Daoy (cell line): ENCODE measurements at places on chromosomes 2 and 18. TPM values are rescaled to one million over a fixed set of nuclear protein-coding genes. Genes with fewer than 3 reads are reported as not detected.
A peak's percentile ranks its signal among the peaks of the same experiment; 100 is the strongest.

- DNase-seq, result no peak
Observed at GRCh38 chr18:74395648-74396154, 61.4 kb downstream of the DIPK1C start.

Gene ASXL3
- total RNA-seq, result 0.18 and 0.29 TPM in 2 replicates

DNA sequence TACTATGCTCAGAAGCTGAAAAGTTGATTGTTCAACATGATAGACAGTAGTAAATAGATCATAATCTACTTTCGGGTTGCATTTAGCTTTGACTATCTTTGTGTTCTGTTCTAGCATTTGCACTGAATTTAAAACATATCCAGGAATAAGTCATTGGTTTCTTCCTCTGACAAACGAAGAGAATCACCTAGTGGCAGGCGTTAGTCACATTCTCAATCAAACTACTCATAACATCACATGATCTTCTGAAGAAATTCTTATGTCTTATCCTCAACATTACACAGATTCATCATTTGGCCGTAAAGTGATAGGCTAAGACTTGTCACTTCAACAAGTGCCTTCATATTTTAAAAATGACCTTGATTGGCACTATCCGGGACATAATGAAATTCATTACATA, 63.6 kb upstream of the TTC21B start:
- no peak for DNase-seq

- peak; percentile 3 for DNase-seq
Observed at GRCh38 chr2:158179660-158180059, 78.0 kb downstream of the UPP2 start.

- DNase-seq, result no peak
Observed at GRCh38 chr2:46545015-46545839, 65.9 kb downstream of the TMEM247 start.

Gene CHRNG
- not detected in 2 replicates for total RNA-seq

- DNase-seq, result peak; percentile 8
Observed at GRCh38 chr2:184628051-184628450, 29.7 kb downstream of the ZNF804A start.

DNA sequence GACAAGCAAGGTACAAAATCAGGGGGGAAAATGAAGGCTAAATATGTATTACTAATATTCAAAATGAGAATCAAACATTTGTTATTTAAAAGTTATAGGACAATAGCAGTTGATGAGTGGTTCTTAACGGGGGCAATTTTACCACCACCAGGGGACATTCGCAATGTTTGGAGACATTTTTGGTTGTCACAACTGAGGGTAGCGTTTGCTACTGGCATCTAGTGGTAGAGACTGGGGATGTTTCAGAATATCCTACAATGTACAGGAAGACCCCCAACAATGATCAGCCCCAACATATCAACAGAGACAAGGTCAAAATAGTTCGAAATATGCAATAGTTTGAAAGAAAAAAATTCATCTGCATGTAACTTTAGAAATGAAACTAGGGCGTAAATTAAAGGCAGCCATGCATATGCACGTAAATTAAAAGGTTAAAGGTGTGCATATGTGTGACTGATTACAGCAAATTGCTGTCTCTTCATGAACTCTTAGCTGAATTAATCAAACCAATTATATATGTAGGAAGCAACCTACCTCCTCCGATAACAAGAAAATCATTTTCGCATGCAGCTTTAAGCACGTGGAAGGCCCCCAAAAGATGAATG, 61.2 kb upstream of the CUL3 start:
- DNase-seq, result peak; percentile 15

Gene HOXD10
- total RNA-seq, result 14.8 and 18.6 TPM in 2 replicates

GRCh38 chr2:144421606-144422510, 98.1 kb downstream of the ZEB2 start:
- DNase-seq, result no peak

Gene GPR45
- not detected in 2 replicates for total RNA-seq

GRCh38 chr2:75564026-75564688, 3.4 kb upstream of the EVA1A start:
- DNase-seq, result peak; percentile 61

DNA sequence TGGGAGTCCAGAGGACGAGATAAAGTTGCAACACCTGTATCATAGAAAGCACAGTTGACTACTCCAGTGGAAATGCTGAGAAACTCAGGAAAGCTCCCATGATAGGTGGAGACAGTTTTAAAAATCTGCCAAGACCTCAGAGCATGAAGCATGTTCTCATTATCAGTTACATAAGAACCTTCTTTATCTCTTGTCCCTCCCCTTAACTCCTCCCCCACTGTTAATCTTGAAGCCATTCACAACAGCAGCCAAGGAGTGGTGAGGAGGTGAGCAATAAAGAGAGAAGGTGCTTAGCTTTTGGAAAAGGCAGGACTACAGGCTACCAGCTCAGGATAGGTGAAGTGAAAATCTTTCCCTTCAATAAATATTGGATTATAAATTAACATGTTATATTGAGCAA, 657.9 kb downstream of the NYAP2 start:
- DNase-seq, result no peak

Gene CDK15
- total RNA-seq, result 7.3 and 14.9 TPM in 2 replicates

DNA sequence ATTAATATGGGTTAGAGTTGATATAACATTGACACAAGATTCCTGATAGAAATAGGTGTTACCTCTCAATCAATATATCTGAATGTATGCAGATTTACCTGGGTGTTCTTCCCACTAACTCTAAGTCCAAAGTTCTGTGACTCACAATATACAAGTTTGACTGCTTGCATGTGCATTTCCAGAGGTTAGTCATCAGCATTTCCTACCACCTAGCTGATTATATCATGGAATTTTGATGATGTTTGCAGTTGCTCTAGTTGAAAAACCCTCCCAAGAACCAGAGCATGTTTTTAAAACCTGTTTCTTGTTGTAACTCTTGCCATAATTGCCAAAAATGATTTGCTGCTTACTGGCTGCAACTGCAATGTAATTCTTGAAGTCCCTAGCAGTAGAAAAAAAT, 15.0 kb upstream of the DSG1 start:
- peak; percentile 20 for DNase-seq

GRCh38 chr2:74714691-74715080, 60.6 kb downstream of the SEMA4F start:
- no peak for DNase-seq

GRCh38 chr18:8773980-8774379, 68.6 kb downstream of the MTCL1 start:
- DNase-seq, result no peak

GRCh38 chr2:157443090-157443489, 799 bp downstream of the CYTIP start:
- DNase-seq, result no peak

GRCh38 chr18:11506856-11507255, 102.5 kb upstream of the SLC35G4 start:
- no peak for DNase-seq

Gene TMEFF2
- 0.12 TPM in 1 of 2 replicates, not detected in the other for total RNA-seq

Gene RNF125
- total RNA-seq, result 0.18 and 0.57 TPM in 2 replicates

Gene PREPL
- 30.2 and 34.1 TPM in 2 replicates for total RNA-seq

- DNase-seq, result no peak
Observed at GRCh38 chr2:137115081-137115794, 349.9 kb downstream of the THSD7B start.

Gene OLA1
- total RNA-seq, result 76.8 and 120 TPM in 2 replicates

DNA sequence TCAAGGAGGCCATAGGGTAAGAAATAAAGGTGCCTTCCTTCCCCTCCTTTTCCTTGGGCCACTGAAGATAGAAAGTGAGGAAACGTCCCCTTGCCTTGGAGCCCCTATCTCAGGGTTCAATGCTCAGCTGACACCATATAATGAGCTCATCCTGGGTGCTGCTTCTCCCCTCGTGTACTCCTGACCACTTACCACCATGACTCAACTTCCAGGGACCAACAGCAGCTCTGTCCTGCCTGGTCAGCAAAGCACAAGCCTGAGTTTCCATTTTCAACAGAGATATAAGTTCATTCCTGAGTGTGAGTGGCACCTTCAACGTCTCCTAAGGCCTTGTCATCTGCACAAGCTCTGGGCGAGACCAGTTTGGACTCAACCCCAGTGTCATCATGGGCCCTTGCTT, 151.2 kb downstream of the CAPN13 start:
- peak; percentile 51 for DNase-seq

GRCh38 chr18:68262690-68263294, 452.1 kb downstream of the TMX3 start:
- no peak for DNase-seq

- peak; percentile 16 for DNase-seq
Observed at GRCh38 chr2:168801961-168802858, at the start of gene NOSTRIN. Gene NOSTRIN, plus strand, starts transcription at chr2:168802637. Its CDS starts 10 bp downstream, at chr2:168802647.

- DNase-seq, result no peak
Observed at GRCh38 chr2:133768658-133769435, 200.6 kb upstream of the NCKAP5 start.

- DNase-seq, result no peak
Observed at GRCh38 chr2:174062934-174063333, 97.8 kb upstream of the SP3 start.

DNA sequence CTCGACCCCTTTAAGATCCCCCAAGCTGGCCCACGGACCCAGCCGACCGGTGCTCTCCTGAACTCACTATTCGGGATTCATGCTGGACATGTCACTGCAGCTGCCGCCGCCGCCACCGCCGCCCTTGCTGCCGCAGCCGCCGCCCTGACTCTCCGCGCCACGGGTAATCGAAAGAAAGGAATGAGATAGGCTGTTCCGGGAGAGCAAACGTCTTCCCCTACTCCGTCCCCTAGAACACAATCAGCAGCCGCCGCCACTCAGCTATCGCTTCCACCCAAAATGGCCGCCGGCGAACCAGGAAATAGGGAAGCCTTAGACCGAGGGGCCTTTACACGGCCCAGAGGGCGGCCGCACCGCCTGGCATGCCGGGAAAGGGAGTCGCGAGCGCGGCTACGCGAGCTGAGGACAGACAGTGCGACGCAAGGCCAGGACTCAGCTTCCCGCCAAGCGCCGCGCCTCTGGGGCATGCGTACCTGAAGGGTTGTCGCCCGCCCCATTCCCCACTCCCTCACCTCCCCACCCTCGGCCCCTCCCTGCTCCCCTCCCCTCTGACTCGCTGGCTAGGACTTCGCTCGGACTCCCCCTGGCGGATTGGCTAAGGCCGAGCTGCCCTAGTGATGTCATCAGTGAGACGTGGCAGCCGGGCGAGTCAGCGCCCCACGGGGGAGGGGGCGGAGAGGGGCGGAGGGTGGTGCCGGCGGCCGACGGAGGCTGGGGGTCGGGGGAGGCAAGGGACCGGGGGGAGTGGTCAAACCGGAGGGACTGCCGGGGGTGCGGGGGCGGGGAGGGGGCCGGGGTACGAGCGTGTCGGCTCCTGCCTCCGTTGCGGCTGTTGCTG, at the start of gene RAB1A:
TSS of gene RAB1A (minus strand) at position 281 of the 838 bp plus-strand sequence. CDS start at position 90, 191 bp downstream.
- peak; percentile 100 for DNase-seq

DNA sequence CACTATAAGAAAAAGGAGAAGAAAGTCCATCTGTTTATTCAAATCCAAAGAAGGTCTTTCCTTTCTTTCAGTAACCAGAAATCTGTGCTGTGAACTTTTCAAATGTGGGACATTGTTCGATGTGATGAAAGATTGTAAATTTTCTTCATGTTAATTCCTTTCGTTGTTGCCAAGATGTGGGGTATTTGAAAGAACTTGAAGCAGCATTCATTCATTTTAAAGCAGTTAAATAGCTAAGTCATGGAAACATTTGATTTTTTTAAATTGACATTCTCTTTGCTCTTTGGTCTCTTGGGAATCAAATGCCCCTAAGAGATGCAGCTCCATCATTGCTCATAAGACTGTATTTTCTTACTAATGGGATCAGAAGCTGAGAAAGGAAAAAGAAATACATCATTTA, 93.7 kb upstream of the EHBP1 start:
- no peak for DNase-seq

GRCh38 chr2:17878281-17879136, at the start of gene KCNS3:
Gene KCNS3, plus strand, starts transcription at chr2:17878667. Its CDS starts 52,342 bp downstream, at chr2:17931009.
- DNase-seq, result peak; percentile 65

DNA sequence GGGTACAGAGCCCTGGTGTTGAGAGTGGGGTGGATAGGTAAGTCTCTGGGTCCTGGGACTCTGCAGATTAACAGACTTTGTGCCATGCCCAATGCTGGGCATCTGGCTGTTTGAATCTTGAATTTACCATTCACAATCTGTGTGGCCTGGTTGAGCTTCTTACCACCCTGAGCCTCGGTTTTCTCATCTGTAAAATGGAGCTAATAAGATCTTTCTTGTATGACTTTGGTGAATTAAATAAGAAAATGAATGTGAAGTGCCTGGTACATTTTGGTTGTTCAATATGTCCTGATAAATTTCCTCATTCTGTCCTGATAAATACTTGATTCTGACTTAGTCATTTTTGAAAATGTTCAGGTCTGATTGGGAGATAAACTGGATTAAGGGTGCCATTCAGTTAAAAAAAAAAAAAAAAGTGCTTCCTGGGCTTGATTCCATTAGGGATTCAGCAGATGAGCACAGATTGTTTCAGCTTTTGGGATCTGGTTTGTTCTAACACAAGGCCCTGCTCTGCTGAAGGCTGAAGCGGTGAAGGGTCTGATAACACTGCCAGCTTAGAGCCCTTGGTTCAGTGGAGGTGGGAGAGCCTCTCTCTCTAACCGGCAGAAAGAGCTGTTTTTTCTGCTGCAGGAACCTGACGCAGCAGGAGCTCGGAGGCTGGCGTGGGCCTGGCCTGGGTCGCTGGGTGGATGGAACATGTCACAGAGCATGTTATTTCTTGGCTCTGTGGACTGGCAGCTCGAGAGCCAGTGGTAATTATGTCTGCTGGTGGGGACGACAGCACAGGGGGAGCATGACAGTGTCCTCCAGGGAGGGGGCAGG, 84.5 kb upstream of the MCFD2 start:
- no peak for DNase-seq

Gene ANKRD53
- not detected in 2 replicates for total RNA-seq

Gene PAX3
- total RNA-seq, result 7.2 and 15.7 TPM in 2 replicates

GRCh38 chr2:133255360-133255759, 312.9 kb downstream of the NCKAP5 start:
- DNase-seq, result no peak

DNA sequence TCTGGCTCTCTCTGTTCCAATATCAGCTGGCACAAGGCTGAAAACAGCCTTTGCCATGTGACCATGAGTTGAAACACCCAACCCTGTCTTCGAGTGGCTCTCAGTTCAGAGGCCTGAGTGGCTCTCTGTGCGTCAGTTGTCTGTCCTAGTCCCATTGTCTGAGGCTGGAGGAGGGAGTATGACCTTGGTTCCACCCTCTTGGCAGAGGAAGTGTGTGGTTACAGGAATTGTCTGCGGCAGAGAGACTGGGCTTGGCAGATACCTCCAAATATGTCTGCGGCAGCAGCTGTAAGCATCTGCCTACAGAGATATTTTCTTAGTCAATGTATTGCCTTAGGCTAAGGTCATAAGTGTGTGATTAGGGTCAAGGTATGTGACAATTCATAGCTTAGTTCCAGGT, 32.6 kb downstream of the CNGA3 start:
- DNase-seq, result peak; percentile 74
